ENCODE measurements at places on chromosomes 13 and 19. TPM values are rescaled to one million over a fixed set of nuclear protein-coding genes. Genes with fewer than 3 reads are reported as not detected.

DNA sequence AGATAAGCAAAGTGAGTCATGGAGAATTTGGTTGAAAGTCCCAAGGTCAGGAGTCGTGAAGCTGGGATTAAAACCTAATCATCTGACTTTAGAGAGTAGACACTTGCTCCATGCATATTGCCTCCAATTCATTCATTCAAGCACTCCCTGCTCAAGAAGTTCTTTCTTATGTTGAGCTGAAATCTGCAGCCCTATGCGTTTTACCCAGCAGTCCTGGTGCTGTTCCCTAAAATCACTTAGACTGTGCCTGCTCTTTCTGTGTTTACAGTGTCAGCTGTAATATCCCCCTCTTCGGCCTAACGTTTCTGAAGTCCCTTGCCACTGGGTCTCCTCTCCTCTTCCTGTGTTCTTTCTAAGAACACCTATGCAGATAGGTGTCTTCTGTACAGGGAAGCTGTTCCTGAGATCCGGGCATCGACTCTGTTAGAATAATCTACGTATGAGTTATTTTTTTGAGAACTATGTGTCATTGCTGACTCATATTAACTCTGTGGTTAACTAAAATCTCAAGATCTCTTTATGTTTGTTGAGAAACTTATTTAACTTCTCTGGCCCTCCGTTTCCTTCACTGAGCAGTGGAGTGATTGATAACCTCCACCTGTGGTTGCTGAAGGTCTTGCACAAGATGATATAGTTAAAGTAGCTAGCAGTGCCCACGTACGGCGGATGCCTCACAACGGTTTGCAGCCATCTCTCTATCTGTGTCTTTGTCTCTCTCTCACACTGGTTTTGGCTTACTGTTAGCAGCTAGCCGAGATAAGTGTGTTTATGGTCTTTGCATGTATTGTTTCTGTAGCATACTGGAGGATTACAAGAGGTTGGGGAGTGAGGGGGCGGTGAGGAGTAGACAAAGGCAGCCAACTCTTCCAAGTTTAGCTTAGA is 4.7 kb downstream of the ALOX5AP start:
- peak overlapping the region; percentile 12 for H3K27ac ChIP-seq
- DNase-seq: no peak
- peaks cover 27% of the 10 kb centered on the region for H3K4me1 ChIP-seq
- H3K27me3 ChIP-seq: peaks cover 22% of the 10 kb centered on the region

DNA sequence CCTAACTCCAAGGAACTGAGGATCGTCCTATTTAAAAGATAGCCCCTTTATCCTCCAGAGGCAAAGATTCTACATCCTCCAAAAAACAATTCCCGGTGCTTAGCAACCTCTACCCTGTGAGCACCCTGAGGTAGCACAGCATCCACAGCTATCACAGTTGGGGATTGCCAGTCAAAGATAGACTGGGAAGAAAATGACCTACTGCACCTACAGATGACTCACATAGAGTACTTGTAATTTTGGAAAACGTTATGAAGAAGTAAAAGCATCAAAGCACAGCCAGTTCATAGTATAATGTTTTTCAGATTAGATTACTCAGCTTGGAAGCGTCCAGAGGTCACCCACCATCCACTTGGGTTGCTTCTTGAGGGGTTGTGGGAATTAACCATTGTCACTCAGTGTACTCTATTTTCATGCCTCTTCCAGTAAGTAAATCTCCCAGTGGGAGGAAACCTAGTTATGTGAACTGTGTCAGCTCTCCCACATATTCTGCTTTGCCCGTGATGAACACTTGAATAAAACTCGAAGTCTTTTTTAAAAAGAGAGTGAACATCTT is 8.9 kb upstream of the FAM124A start:
- no peak overlapping the region for H3K4me3 ChIP-seq
- H3K4me1 ChIP-seq: peaks cover 1% of the 10 kb centered on the region
- peaks cover 83% of the 10 kb centered on the region for H3K27me3 ChIP-seq
- H3K36me3 ChIP-seq: no peaks in the 10 kb centered on the region

The ZNF345 gene
- 15.8 TPM for total RNA-seq

DNA sequence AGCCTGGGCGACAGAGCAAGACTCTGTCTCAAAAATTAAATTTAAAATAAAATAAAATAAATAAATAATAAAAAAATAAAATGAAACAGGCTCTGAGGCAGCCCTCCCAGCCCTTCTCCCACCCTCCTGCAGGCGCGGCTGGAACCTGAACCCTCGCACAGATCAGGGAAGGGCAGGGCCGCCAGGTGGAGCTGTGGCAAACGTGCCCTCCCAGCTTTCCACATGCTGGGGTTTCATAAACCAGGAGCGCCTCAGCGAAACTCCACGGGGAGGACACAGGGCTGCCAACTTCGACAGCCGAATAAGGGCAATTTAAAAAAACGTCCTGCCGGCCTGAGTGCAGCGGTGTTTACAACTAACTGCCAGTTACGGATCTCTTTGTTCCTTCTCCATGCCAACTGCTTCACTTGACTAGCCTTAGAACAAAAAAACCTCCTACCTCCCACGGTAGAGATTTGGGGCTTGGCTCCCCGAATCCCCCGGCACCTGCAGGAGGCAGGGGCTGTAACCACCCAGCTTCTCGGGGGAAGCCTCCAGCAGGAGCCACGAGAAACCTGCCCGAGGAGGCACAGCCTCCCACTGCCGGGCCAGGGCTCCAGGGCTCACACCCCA is 15.9 kb downstream of the ZNF787 start:
- DNase-seq: no peak
- H3K4me3 ChIP-seq: no peak overlapping the region
- peak overlapping the region; percentile 21 for H3K27ac ChIP-seq
- H3K4me1 ChIP-seq: peaks cover 22% of the 10 kb centered on the region

DNA sequence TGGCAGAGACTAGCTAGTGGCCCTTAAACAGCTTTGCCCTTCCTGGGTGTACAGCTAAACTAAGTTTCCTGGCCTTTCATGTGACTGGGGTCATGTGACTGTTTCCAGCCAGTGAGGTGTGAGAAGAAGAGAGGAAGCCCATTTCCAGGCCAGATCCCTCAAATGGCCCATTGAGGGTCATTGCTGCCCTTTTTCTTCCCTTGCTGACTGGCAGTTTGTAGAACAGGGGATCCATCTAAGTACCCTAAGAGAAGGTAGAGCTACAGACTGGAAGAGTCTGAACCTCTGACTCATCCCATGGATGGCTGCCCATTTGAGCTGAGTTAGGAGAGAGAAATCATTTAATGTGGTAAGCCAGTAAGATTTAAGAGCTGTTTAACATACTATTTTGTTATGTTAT is 2.8 kb downstream of the SWSAP1 start:
- peaks cover 10% of the 10 kb centered on the region for H3K27me3 ChIP-seq
- H3K4me1 ChIP-seq: peaks cover 16% of the 10 kb centered on the region
- peak overlapping the region; percentile 61 for H3K27ac ChIP-seq
- no peak for DNase-seq

DNA sequence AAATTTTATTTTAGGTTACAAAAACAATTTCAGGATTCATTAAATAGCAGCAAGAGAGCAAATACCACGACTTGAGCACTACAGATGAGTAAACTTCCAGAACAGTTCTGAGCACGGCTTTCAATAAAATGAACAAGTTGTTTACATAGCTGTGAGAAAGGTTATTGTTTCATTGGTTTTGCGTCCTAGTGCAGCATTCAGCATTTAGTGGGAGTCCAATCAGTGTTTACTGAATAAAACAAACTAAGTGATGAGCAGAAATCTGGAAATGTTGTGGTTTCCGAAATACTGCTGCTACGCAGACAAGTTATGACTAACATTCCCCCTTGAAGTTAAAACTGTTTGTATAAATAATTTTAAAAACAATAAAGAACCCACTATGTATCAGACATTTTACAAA is 251.5 kb upstream of the STARD13 start:
- DNase-seq: no peak
- H3K27ac ChIP-seq: no peak overlapping the region
- H3K4me3 ChIP-seq: no peak overlapping the region
- H3K27me3 ChIP-seq: no peaks in the 10 kb centered on the region

The ZNF221 gene
- 13.0 TPM for total RNA-seq

GRCh38 chr13:33281951-33282595 is 3.5 kb downstream of the STARD13 start:
- no peak for DNase-seq
- no peak overlapping the region for H3K4me3 ChIP-seq
- peaks cover 71% of the 10 kb centered on the region for H3K4me1 ChIP-seq
- no peaks in the 10 kb centered on the region for H3K27me3 ChIP-seq
- H3K27ac ChIP-seq: peak overlapping the region; percentile 15

- peaks cover 10% of the 10 kb centered on the region for H3K36me3 ChIP-seq
- no peaks in the 10 kb centered on the region for H3K27me3 ChIP-seq
- peaks cover 6% of the 10 kb centered on the region for H3K4me1 ChIP-seq
- H3K4me3 ChIP-seq: no peak overlapping the region
These were observed 24.4 kb upstream of the GPR18 start for GRCh38 chr13:99282264-99283231.

DNA sequence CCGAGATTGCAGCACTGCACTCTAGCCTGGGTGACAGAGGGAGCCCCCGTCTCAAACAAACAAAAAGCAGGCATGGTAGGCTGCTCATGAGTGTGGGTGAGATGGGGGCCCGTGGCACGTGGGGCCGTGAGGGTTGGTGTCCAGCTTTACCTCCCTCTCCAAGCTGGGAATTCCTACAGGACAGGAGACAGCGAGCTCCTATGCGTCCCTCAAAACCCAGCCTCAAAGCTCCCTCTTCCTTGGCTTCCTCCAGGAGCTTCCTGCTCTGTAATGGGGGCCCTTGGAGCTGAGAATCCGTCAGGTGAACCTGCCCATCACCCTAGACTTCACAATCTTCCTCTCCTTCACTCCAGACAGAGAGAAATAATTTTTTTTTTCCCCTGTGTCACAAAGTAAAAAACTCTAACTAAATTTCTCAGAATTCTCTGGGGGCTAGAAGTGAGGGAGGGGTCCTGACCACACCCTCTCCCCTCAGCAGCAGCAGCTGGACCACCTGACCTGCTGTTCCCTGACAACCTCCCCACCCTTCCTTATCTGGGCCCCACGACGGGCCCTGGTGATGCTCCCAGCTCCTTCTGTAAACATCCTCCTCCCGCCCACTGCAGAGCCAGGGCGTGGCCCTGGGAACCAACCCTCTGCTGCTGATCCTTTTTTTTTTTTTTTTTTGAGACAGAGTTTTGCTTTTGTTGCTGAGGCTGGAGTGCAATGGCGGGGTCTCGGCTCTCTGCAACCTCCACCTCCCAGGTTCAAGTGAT is 22.1 kb upstream of the WDR18 start:
- H3K27ac ChIP-seq: peak overlapping the region; percentile 90
- H3K36me3 ChIP-seq: peaks cover 26% of the 10 kb centered on the region
- H3K4me3 ChIP-seq: no peak overlapping the region

The OXGR1 gene
- total RNA-seq: 0.18 TPM

The GJA3 gene
- 5.3 TPM for total RNA-seq

- no peaks in the 10 kb centered on the region for H3K27me3 ChIP-seq
- H3K27ac ChIP-seq: no peak overlapping the region
- H3K36me3 ChIP-seq: peaks cover 11% of the 10 kb centered on the region
- H3K4me1 ChIP-seq: no peaks in the 10 kb centered on the region
- no peak overlapping the region for H3K4me3 ChIP-seq
These were observed 44.2 kb downstream of the RASA3 start for GRCh38 chr13:114088234-114088633.

The C3 gene
- 35.3 TPM for total RNA-seq

DNA sequence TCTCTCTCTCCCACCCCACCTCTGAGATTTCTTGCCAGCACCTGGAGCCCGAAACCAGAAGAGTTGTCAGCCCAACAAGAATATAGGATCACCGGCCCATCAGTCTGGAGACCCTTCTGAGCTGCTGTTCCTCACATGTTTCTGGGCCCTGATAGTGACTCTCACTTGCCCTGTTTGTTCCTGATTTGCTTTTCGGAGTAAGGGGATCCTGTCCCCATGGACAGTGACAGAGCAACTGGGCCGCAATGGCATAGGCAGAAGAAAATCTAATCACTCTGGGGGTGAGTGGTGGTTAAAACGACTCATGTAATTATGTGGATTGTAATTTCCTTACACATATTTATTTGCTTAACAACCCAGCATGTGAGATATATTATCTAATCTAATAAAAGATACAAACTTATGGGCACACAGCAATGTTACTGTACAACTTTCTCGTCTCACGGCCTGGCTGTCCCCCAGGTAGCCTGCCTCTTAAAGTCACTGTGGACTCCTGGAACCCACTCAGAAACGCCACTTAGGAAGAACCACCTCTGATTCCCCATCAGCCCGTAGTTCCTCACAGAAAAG is 663 bp upstream of the SMAD9 start:
- H3K36me3 ChIP-seq: no peaks in the 10 kb centered on the region
- H3K4me3 ChIP-seq: peak overlapping the region; percentile 68
- peak overlapping the region; percentile 94 for H3K27ac ChIP-seq
- peaks cover 48% of the 10 kb centered on the region for H3K4me1 ChIP-seq

Data from mesothelial cell of epicardium (in vitro differentiated cells).